ENCODE measurements at places on chromosomes 7 and 10. TPM values are rescaled to one million over a fixed set of nuclear protein-coding genes. Genes with fewer than 3 reads are reported as not detected.
A peak's percentile ranks its signal among the peaks of the same experiment; 100 is the strongest.

DNA sequence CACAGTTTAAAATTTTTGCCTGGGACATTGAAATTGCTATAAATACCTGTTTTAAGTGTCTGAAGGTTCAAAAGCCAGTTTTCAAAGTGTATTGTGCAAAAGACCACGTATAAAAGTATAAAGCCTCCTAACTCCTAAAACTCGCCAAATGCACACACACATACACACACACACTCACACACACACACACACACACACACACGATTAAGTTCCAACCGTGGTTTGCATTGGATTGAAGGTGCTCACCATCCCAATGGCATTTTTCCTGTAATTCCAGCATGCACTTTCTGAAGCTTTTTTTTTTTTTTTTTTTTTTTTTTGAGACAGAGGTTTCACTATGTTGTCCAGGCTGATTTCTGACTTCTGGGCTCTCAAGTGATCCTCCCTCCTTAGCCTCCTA, 2.8 kb upstream of the RGS10 start:
- H3K27me3 ChIP-seq: peaks cover 17% of the 10 kb centered on the region
- no peaks in the 10 kb centered on the region for H3K36me3 ChIP-seq
- H3K27ac ChIP-seq: no peak overlapping the region
- peaks cover 17% of the 10 kb centered on the region for H3K4me1 ChIP-seq

CYP3A4 gene
- total RNA-seq: not detected

GRCh38 chr10:100518761-100519241, 860 bp downstream of the SEC31B start:
- H3K27me3 ChIP-seq: no peaks in the 10 kb centered on the region
- H3K27ac ChIP-seq: no peak overlapping the region
- peak; percentile 82 for DNase-seq
- H3K36me3 ChIP-seq: peaks cover 11% of the 10 kb centered on the region
- H3K4me1 ChIP-seq: peaks cover 26% of the 10 kb centered on the region

GRCh38 chr10:44069573-44069972, 315.3 kb downstream of the CXCL12 start:
- H3K4me1 ChIP-seq: peaks cover 11% of the 10 kb centered on the region
- peak; percentile 13 for DNase-seq
- no peaks in the 10 kb centered on the region for H3K36me3 ChIP-seq
- no peak overlapping the region for H3K4me3 ChIP-seq
- H3K27me3 ChIP-seq: no peaks in the 10 kb centered on the region
- H3K27ac ChIP-seq: no peak overlapping the region

GRCh38 chr7:154916381-154916780, 86.5 kb downstream of the PAXIP1 start:
- no peak for DNase-seq
- peaks cover 7% of the 10 kb centered on the region for H3K27me3 ChIP-seq
- no peaks in the 10 kb centered on the region for H3K36me3 ChIP-seq
- no peak overlapping the region for H3K4me3 ChIP-seq

GRCh38 chr10:60282771-60283353, 106.8 kb downstream of the ANK3 start:
- no peaks in the 10 kb centered on the region for H3K27me3 ChIP-seq
- no peaks in the 10 kb centered on the region for H3K36me3 ChIP-seq
- H3K27ac ChIP-seq: peak overlapping the region; percentile 72
- peak; percentile 29 for DNase-seq
- peak overlapping the region; percentile 55 for H3K4me3 ChIP-seq

DNA sequence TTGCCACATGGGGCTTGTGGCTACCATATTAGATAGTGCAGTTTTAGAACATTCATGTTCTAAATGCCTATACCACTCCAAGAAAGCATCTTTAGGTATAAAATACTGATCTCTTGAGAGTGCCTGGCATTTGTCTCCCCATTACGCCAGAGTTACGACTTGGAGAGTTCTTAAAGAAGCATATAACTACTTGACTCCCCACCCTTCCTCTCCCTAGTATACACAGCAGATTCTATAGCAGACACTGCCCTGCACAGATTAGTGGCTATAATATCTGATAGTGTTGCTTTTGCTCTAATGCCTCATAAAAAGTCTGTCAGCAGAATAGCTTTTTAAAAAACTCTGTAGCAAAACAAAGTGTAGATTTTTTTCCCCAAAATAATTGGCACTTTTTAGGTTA, 90.8 kb downstream of the ZMYND11 start:
- no peaks in the 10 kb centered on the region for H3K36me3 ChIP-seq
- H3K27me3 ChIP-seq: no peaks in the 10 kb centered on the region
- no peak overlapping the region for H3K27ac ChIP-seq
- DNase-seq: no peak
- H3K4me1 ChIP-seq: no peaks in the 10 kb centered on the region

TRIM50 gene
- total RNA-seq: not detected

- DNase-seq: peak; percentile 82
- no peaks in the 10 kb centered on the region for H3K27me3 ChIP-seq
- peaks cover 43% of the 10 kb centered on the region for H3K36me3 ChIP-seq
Observed at GRCh38 chr10:3774814-3775695, 10.0 kb downstream of the KLF6 start.

SPDYE16 gene
- 0.36 TPM for total RNA-seq

- DNase-seq: no peak
- H3K4me1 ChIP-seq: no peaks in the 10 kb centered on the region
- no peak overlapping the region for H3K27ac ChIP-seq
- H3K36me3 ChIP-seq: no peaks in the 10 kb centered on the region
Observed at GRCh38 chr10:127812041-127812440, 75.1 kb downstream of the FOXI2 start.

PRSS37 gene
- total RNA-seq: not detected

GRCh38 chr7:113730309-113730955, 188.4 kb downstream of the PPP1R3A start:
- no peaks in the 10 kb centered on the region for H3K36me3 ChIP-seq
- H3K4me3 ChIP-seq: no peak overlapping the region
- DNase-seq: peak; percentile 27
- no peaks in the 10 kb centered on the region for H3K27me3 ChIP-seq
- peak overlapping the region; percentile 5 for H3K27ac ChIP-seq

DNA sequence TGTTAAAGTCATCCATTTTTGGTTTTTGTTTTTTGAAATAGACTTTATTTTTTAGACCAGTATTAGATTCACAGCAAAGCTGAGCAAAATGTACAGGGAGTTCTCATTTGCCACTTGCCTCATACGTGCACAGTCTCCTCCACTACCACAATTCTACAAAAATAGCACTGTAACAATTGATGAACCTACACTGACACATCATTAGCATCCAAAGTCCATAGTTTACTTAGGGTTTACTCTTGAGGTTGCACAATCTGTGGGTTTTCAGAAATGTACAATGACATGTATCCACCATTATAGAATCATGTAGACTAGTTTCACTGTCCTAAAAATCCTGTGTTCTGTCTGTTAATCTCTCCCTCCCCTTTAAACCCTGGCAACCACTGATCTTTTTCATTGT, 125.8 kb upstream of the PDSS1 start:
- no peak overlapping the region for H3K4me3 ChIP-seq
- H3K4me1 ChIP-seq: no peaks in the 10 kb centered on the region
- no peaks in the 10 kb centered on the region for H3K27me3 ChIP-seq
- no peaks in the 10 kb centered on the region for H3K36me3 ChIP-seq
- no peak for DNase-seq

DNA sequence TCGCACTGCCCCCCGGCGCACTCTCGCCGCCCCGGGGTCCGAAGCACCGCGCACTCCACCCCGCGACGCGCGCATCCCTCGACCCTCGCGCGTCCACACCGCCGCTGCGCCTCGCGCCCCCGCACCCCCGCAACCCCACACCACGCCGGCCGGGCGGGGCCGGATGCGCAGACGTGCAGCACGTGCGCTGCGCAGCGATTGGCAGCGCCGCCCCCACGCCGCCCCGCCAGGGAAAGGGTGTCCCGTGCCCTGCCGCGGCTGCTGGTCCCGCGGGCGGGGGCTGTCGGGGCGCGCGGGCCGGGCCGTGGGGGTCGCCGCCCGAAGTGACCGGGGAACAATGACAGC, 53.7 kb upstream of the KDM7A start:
- H3K36me3 ChIP-seq: no peaks in the 10 kb centered on the region
- H3K27ac ChIP-seq: no peak overlapping the region
- peaks cover 5% of the 10 kb centered on the region for H3K4me1 ChIP-seq
- H3K4me3 ChIP-seq: peak overlapping the region; percentile 69
- peaks cover 40% of the 10 kb centered on the region for H3K27me3 ChIP-seq

DNA sequence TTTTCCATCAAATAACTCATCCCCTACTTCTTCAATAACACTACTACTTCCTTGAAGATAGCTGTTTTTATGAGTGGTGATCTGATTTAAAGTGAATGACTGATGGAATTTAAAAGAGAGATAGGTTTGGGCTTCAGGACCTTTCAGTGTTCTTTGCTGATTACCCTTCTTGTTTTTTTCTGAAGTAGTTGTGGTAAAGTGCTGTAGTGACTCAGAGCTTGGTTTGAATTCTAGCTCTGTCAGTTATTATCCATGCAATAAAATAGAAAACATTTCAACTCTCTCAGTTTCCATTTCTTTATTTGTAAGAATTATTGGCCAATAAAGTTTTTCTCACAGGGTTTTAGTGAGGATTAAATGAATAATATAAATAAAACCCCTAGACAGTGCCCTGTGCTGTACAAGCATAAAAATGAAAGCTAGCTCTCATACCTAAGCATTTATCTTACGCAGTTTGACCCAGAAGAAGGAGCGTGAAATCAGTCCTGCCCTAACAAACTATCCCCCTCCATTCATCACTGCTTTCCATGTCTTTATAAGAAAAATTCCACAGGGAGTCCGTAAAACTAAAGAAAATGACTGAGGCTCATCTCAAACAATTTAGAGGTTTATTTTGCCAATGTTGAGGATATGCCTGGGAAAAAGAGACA, 25.1 kb upstream of the AKAP9 start:
- H3K4me1 ChIP-seq: peaks cover 39% of the 10 kb centered on the region
- no peak overlapping the region for H3K4me3 ChIP-seq
- H3K27ac ChIP-seq: peak overlapping the region; percentile 82
- H3K27me3 ChIP-seq: no peaks in the 10 kb centered on the region
- peak; percentile 67 for DNase-seq

DNA sequence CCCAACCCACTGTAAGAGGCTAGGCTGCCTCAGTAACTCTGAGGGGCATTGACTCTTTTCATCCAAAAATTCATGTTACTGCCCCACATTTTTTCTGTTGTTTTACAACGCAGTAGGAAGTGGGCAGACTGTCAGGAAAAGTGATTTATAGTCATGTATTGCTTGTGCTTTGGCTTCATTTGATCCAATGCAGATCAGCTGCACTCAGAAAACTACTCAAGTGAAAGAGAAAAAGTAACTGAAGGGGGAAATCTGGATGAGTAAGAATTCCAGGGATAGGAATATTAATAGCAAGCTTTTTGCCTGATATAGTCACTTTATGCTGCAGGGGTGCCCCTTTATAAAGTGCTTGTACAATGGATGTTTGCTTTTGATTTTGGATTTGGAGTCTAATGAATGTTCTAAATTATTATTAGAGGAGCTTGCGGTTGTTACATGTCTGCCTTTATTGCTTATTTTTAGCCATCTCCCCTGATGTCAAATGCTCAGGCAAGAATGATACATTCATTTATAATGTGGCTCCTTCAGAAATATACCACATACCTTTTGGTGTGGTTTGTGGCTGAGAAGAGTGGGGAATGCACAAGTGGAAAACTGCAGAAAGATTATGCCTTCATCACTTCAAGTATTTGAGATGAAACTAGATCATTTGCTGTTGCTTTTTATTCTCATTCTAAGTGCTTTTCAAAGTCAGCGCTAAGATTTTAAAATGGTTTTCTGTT, 86.1 kb downstream of the EGFR start:
- H3K4me3 ChIP-seq: no peak overlapping the region
- H3K27ac ChIP-seq: peak overlapping the region; percentile 52
- no peak for DNase-seq
- peaks cover 60% of the 10 kb centered on the region for H3K4me1 ChIP-seq
- H3K36me3 ChIP-seq: peaks cover 9% of the 10 kb centered on the region

DNA sequence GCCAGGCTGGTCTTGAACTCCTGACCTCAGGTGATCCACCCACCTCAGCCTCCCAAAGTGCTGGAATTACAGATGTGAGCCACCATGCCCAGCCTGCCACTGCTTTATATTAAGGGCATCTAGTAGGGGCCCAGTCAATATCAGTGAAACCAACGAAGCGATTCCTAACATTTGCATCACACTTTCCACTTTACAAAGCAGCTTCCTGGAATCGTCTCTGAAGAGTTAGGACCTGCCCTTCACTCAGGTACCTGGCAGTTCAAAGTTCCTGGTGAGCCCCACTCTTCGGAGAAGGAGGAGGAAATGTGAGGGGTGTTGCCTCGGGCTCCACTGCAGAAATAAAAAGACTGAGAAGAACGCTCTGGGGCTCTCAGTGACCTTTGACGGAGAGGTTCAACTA, 31.1 kb upstream of the EZH2 start:
- no peak overlapping the region for H3K4me3 ChIP-seq
- peaks cover 38% of the 10 kb centered on the region for H3K27me3 ChIP-seq
- DNase-seq: no peak
- H3K36me3 ChIP-seq: no peaks in the 10 kb centered on the region
- no peak overlapping the region for H3K27ac ChIP-seq

GRCh38 chr7:107194052-107194451, 25.2 kb downstream of the HBP1 start:
- no peaks in the 10 kb centered on the region for H3K4me1 ChIP-seq
- peaks cover 53% of the 10 kb centered on the region for H3K36me3 ChIP-seq
- no peak overlapping the region for H3K27ac ChIP-seq
- no peak for DNase-seq

UCN3 gene
- total RNA-seq: not detected

DNA sequence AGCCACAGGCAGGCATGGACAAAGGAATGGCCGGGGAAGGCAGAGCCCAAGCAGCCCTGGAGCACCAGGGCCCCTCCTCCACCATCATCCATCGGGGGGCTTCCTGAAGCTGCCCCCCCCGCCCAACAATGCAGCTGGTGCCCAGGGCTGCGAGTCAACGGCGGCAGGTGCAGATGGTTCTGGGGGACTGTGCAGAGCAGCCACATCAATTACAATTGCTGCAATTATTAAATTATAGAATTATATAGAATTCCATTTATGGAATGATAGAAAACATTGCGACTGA, 28.3 kb downstream of the EBF3 start:
- no peaks in the 10 kb centered on the region for H3K27me3 ChIP-seq
- H3K36me3 ChIP-seq: peaks cover 9% of the 10 kb centered on the region
- H3K27ac ChIP-seq: no peak overlapping the region
- H3K4me3 ChIP-seq: no peak overlapping the region
- no peak for DNase-seq

DNA sequence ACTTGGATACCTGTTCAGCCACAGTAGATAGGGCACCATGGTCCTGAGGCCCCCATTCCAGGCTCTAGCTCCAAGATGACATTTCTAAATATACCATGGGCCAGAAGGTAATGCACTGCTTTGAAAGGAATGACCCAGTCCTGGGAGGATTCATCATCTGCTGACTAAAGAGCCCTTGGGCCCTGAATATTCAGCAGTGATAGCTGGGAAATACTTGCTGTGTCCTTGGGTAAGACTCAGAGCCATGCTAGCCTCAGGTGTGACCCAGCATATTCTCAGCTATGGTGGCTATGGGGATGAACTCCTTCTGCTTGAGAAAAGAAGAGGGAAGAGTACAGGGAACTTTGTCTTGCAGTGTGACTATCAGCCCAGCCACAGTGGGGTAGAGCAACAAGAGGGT, 21.3 kb upstream of the AGR2 start:
- H3K36me3 ChIP-seq: no peaks in the 10 kb centered on the region
- no peak overlapping the region for H3K4me3 ChIP-seq
- no peaks in the 10 kb centered on the region for H3K27me3 ChIP-seq
- no peak overlapping the region for H3K27ac ChIP-seq
- DNase-seq: no peak

LRCH4 gene
- total RNA-seq: 18.0 TPM

PTF1A gene
- not detected for total RNA-seq
